Progenitor cell of endocrine pancreas (in vitro differentiated cells): ENCODE measurements at places on chromosomes 13 and 19. TPM values are rescaled to one million over a fixed set of nuclear protein-coding genes. Genes with fewer than 3 reads are reported as not detected.

DNA sequence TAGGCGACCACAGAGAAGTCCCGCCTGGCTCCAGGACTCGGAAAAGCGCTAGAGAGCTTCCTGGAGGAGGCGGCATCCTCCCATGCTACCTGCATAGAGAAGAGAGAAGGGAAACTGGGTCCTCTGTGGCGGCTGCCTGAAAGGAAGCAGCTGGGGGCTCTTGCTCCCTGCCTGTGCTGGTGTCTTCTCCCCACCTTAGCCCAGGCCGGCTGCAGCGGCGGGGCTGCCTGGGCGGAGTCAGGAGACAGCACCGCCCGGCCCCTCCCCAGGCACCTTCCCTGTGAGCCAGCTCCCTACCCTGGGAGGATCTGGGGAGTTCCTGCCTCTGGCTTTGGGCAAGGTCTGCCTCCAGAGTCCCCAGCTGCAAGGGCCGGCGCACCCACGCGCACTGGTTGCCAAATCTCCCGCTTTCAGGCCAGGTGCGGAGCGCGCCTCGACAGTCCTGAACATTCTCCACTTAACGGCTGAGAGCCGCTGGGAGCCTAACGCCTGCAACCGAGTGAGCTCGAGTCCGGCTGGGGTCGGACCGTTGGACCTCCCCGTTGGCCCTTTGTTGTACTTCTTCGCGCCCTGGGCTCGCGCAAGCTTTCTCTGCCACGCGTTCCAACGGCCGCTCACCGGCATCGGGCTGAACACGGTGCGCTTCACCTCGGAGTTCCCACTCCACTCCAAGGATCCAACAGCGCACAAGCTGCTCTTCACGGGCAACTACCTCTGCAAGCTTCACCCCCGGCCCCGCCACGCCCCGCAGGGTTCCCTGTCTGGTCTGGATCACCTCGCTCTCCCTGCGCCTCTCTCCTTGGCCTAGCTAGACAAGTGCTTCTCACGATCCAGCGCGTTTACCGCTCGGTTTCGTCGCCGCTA, 21.8 kb upstream of the ZNF30 start:
- peaks cover 65% of the 10 kb centered on the region for H3K27me3 ChIP-seq
- no peak for DNase-seq
- H3K4me3 ChIP-seq, result peak overlapping the region; percentile 20
- peaks cover 4% of the 10 kb centered on the region for H3K4me1 ChIP-seq
- H3K27ac ChIP-seq, result no peak overlapping the region
- H3K36me3 ChIP-seq, result no peaks in the 10 kb centered on the region

- H3K27ac ChIP-seq, result no peak overlapping the region
- peaks cover 19% of the 10 kb centered on the region for H3K4me1 ChIP-seq
- H3K4me3 ChIP-seq, result peak overlapping the region; percentile 98
- peaks cover 3% of the 10 kb centered on the region for H3K27me3 ChIP-seq
- H3K36me3 ChIP-seq, result peaks cover 9% of the 10 kb centered on the region
- no peak for DNase-seq
Observed at GRCh38 chr13:42270160-42270856, 1.6 kb upstream of the AKAP11 start.

Gene KCNC3
- total RNA-seq, result 19.8 and 23.6 TPM in 2 replicates

Gene ZNF44
- 16.1 and 16.7 TPM in 2 replicates for total RNA-seq

DNA sequence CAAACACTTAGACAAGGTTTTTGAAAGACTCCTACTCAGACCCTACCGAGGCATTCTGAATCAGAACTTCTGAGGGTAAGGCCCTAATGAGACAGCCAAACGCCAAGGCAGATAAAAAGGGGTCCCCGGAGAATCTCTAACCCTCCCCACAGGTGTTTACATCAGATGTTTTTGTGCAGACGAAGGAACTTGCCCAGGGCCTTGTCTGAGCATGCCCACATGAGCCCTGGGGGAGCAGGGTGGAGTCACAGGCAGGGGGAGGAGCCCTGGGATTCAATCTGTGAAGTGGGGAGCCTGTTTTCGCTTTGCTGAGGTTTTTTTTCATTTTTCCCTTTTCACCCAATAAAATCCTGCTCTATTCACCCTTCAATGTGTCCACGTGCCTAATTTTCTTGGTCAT, 61.6 kb upstream of the MED4 start:
- H3K27me3 ChIP-seq, result peaks cover 7% of the 10 kb centered on the region
- H3K4me1 ChIP-seq, result peaks cover 3% of the 10 kb centered on the region
- H3K36me3 ChIP-seq, result no peaks in the 10 kb centered on the region
- no peak for DNase-seq

Gene FSD1
- 22.2 and 25.1 TPM in 2 replicates for total RNA-seq

GRCh38 chr19:3403489-3404323, 37.3 kb downstream of the NFIC start:
- H3K4me3 ChIP-seq, result no peak overlapping the region
- H3K4me1 ChIP-seq, result no peaks in the 10 kb centered on the region
- H3K36me3 ChIP-seq, result no peaks in the 10 kb centered on the region
- peaks cover 10% of the 10 kb centered on the region for H3K27me3 ChIP-seq

GRCh38 chr19:2810141-2811091, 9.3 kb upstream of the ZNF554 start:
- H3K4me3 ChIP-seq, result no peak overlapping the region
- H3K27me3 ChIP-seq, result no peaks in the 10 kb centered on the region
- peaks cover 8% of the 10 kb centered on the region for H3K36me3 ChIP-seq
- no peak overlapping the region for H3K27ac ChIP-seq
- DNase-seq, result no peak

Gene CCDC8
- total RNA-seq, result 31.6 and 33.8 TPM in 2 replicates

- DNase-seq, result no peak
- H3K27ac ChIP-seq, result no peak overlapping the region
- no peaks in the 10 kb centered on the region for H3K36me3 ChIP-seq
Observed at GRCh38 chr13:91567485-91568207, 169.2 kb downstream of the GPC5 start.

- no peak overlapping the region for H3K27ac ChIP-seq
- H3K27me3 ChIP-seq, result peaks cover 16% of the 10 kb centered on the region
- no peak overlapping the region for H3K4me3 ChIP-seq
- no peaks in the 10 kb centered on the region for H3K36me3 ChIP-seq
- H3K4me1 ChIP-seq, result no peaks in the 10 kb centered on the region
Observed at GRCh38 chr19:17035842-17036424, 9.3 kb upstream of the CPAMD8 start.

GRCh38 chr13:99610702-99611289, 109.5 kb downstream of the TM9SF2 start:
- no peak overlapping the region for H3K4me3 ChIP-seq
- DNase-seq, result no peak
- peaks cover 8% of the 10 kb centered on the region for H3K4me1 ChIP-seq
- H3K36me3 ChIP-seq, result peaks cover 3% of the 10 kb centered on the region

- H3K4me1 ChIP-seq, result peaks cover 18% of the 10 kb centered on the region
- H3K27me3 ChIP-seq, result no peaks in the 10 kb centered on the region
- H3K36me3 ChIP-seq, result peaks cover 4% of the 10 kb centered on the region
- no peak overlapping the region for H3K4me3 ChIP-seq
- no peak overlapping the region for H3K27ac ChIP-seq
Observed at GRCh38 chr19:46861691-46862502, 1.1 kb downstream of the ARHGAP35 start.

- H3K4me3 ChIP-seq, result no peak overlapping the region
- H3K27me3 ChIP-seq, result no peaks in the 10 kb centered on the region
- H3K27ac ChIP-seq, result no peak overlapping the region
- peaks cover 13% of the 10 kb centered on the region for H3K36me3 ChIP-seq
Observed at GRCh38 chr19:3683405-3684053, 16.7 kb downstream of the PIP5K1C start.

DNA sequence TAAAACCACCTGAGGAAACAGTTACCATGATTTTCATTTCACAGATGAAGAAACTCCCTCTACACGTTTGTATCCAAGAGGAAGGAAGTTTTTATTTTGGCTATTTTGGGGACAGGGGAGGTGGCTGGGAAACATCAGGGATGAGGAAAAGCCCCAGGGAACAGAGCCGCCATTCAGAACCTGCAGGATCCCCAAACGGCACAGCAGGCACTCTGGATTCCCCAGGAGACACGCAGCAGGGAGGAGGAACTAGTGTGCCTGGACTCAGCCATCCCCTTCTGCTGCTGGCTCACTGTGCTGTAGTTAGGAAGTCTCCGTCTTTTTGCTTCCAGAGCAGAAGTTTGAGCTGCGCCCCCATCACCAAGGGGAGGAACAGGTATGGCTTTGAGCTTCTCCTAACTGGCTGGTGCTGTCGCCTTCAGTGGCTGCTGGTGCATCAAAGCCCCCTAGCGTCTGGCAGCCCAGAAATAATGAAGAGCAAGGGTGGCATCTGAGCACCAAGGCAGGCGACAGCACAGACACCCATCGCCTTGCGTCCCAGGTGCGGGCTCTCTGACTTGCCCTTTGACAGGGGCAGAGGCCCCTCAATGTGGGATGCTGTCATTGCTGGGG, 4.2 kb downstream of the NAPA start:
- DNase-seq, result no peak
- H3K27ac ChIP-seq, result no peak overlapping the region
- no peaks in the 10 kb centered on the region for H3K27me3 ChIP-seq
- H3K4me1 ChIP-seq, result peaks cover 33% of the 10 kb centered on the region

GRCh38 chr13:113597391-113598080, 13.0 kb downstream of the TFDP1 start:
- H3K4me1 ChIP-seq, result no peaks in the 10 kb centered on the region
- H3K27me3 ChIP-seq, result no peaks in the 10 kb centered on the region
- no peak overlapping the region for H3K27ac ChIP-seq
- no peak overlapping the region for H3K4me3 ChIP-seq
